T-cell (primary cell): ENCODE measurements at places on chromosomes 1 and 21. TPM values are rescaled to one million over a fixed set of nuclear protein-coding genes. Genes with fewer than 3 reads are reported as not detected.

Gene SPRTN
- 12.6 TPM for total RNA-seq

Gene MLLT11
- total RNA-seq = 4.1 TPM

DNA sequence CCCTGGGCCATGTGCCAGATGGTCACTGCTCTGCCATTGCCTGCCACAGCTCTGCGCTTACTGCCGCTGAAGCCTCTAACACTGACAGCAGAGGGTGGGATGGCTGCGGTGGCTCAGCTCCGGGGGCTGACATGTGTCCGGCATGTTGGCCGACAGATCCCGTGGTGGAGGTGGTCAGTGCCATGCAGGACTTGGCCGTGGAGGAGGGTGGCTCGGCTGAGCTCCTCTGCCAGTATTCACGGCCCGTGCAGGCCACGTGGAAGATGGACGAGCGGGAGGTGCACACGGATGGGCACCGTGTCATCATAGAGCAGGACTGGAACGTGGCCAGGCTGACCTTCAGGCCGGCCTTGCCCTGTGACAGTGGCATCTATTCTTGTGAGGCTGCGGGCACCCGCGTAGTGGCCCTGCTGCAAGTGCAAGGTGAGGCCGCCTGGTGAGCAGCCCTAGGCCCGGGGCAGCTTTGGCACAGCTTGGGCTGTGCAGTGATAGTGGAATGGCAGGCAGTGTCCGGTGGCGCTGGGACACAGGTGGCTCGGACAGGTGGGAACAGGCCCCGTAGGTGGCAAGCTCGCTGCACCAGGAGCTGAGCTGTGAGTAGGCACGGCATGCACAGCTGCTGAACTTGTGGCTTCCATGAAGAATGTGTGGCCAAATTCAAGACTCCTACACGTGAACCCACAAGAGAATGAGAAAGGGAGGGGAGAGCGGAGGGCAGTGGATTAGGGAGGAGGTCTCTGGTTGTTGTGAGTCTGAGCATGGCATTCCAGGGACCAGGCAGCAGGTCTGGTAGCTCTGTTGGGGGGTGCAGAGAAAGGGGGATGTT is 91.8 kb downstream of the TRIM11 start:
- peaks cover 19% of the 10 kb centered on the region for H3K27me3 ChIP-seq
- DNase-seq = no peak
- H3K27ac ChIP-seq = no peak overlapping the region
- H3K36me3 ChIP-seq = peaks cover 14% of the 10 kb centered on the region
- no peaks in the 10 kb centered on the region for H3K4me1 ChIP-seq

DNA sequence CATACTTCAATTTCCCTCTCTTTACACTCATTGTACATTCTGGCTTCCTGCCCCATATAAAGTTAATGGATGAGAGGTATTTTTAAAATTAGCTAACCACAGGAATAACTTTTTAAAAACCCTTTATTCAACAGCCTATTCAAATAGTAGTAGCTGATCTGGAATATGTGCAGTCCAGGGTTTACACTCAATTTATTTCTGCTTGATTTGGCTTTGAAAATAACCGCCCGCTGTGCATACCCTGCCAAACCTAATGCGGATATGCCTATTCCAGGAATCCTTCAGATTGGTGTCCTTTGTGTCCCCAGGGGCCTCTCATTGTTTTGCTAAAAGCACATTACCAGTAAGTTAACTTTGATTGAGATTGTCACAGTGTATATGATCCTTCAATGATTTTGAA is 1686.2 kb downstream of the PLA2G4A start:
- no peaks in the 10 kb centered on the region for H3K27me3 ChIP-seq
- no peaks in the 10 kb centered on the region for H3K4me1 ChIP-seq
- no peak overlapping the region for H3K27ac ChIP-seq
- no peak overlapping the region for H3K4me3 ChIP-seq
